ENCODE measurements at places on chromosomes 6 and 20.

DNA sequence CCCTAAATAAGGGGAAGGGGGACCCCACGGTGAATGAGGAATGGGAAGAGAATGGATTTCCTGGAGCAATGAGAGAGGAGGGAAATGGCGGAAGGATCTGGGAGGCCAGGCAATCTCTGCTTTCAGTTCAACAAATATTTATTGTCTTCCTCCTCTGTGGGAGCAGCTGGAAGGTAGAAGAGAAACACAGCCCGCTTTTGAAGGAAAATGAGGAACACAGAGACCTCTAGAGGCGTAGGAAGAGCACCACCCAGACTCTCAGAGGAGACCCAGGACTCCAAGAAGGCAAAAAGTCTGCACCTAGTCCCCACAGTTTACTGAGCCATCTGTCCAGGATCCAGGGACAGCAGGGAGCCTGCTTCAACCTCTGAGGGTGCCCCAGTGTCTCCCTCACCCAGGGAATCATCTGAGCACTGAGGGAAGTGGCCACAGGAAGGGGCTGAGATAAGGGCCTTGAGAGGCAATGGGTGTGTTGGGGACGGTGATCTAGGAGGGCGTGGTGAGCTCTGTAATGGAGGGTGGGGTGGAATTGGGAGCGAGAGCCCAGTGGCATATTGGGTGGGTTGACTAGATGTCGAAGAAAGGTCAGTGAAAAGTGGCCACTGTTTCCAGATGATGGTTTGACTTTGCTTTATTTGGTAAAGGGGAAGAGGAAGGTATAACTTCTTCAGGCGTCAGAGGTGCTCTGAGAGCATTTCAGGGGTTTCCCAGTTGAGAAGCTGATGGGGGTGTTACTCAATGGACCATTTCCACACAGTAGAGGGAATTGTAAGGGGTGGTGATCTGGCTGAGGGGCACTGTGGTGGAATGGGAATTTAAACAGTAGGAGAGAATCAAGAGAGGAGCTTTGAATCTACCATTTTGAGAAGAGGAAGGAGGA, 610 bp downstream of the PSORS1C1 start:
- DNase-seq, result no peak

DNA sequence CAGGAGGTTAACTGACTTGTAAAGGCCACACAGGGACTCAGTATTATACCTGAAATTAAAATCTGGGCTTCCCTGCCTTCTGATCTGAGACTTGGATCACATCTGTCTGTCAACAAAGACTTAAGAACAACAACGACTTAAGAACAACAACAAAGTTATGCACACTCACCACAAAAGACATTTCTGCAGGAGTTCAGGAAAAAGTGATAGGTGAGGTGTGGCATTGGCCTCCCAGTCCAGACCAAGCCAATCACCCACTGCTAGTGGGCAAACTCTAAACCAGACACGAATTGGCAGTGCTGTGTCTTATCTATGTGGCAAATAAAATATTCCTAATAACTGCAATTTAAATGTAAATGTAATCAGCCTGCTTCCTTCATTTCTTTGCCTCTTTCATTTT, 61.3 kb downstream of the PRDM1 start:
- DNase-seq, result no peak

DNA sequence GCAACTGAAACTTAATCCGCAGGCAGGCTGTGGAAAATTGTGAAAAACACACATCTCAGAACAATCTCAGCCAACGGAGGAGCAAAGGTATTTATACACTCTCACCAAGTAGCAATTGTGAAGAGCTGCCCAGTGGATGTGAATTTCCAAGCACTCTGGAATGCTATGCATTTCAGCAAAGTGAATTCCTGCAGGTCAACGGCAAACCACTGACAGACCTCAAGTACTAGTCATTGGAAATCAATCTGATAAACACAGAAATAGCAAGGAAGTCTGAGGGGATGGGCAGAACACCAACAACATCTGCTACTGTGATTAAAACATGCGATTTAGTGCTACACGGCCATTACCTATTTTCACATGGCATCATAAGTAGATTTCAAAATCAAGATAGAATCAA, 429.1 kb downstream of the HTR1B start:
- DNase-seq, result no peak

DNA sequence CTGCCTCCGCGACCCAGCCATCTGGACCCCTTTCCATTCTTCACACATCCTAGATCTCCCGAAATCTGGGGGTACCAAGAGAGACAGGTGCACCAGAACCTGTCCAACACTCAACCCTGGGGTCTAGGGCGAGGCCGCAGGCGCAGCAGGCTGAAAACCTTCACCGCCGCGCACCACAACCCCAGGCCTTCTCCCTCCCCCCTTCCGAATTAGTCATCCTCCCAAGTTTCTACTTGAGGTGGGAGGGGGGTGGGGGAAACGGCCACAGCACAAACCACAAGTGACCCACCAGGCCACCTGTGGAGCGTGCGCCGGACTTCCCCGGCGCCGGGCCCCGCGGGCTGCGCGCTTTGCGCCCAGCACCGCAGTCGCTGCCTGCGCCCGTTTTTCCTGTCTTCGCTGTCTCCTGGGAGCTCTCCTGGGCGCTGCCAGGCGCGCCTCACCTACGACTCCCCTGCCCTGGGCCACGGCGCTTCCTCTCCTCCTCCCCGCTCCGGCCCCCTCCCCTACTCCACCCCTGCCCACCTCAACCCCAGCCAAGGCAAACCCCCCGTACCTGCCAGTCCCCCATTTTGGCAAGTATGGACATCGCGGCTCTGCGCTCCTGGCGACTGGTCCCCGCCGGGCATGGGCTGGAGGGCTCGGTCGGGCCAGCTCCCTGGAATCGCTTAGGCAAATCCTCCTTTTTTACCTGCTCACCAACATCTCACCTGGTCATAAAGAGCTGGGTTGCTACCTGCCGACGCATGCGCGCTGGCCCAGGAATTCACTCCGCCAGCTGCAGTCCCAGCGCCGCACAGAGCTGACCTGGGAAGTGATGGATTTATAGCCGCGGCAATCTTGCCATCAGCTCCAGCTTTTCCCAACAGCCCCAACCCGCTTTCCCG, 4.2 kb upstream of the TFAP2A start:
- no peak for DNase-seq

GRCh38 chr6:158897236-158897635, 78.1 kb upstream of the EZR start:
- DNase-seq, result no peak

GRCh38 chr6:165635965-165636364, 27.1 kb downstream of the PDE10A start:
- DNase-seq, result no peak

- no peak for DNase-seq
Observed at GRCh38 chr20:38066969-38067716, 33.6 kb downstream of the RPRD1B start.

GRCh38 chr6:34457382-34457741, 8.5 kb upstream of the PACSIN1 start:
- DNase-seq, result no peak

- no peak for DNase-seq
Observed at GRCh38 chr6:109449064-109449794, 6.3 kb downstream of the MICAL1 start.

GRCh38 chr20:59923514-59923913, 9.9 kb downstream of the SYCP2 start:
- no peak for DNase-seq

- DNase-seq, result no peak
Observed at GRCh38 chr6:63573899-63574553, 1.7 kb downstream of the LOC128125822 start.

GRCh38 chr6:144758602-144759001, 473.5 kb downstream of the UTRN start:
- DNase-seq, result no peak

DNA sequence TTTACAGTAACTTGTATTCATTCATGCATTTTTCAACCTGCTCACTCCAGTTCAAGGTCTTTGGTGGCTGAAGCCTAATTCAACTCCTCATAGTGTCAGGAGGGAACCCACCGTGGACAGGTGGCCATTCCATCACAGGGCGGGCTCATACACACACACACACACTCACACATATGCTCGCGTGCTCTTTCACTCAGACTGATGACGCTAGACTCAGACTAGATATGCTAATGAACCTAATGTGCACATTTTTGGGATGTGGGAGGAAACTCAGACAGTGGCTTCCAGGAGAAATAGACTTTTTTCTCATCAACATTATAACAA, 56.7 kb downstream of the TRIM27 start:
- DNase-seq, result no peak

DNA sequence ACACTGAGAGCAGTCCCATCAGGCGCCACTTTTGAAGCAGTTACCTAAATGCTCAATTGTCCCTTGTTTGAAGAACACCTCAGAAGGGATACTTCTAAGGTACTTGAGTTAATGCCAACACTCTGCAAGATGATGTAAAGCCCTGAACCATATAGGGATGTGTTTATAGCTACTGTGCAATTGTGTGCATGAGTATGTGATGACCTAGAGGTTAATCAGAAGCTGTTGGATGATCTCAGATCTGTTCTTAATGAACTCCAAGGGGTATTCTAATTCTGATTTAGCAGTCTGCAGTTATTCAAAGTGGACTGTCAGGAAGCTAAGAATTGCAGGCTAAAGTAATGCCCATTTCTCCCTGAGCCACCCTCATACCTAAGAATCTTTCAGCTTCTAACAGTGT, 158.3 kb downstream of the TMEM242 start:
- DNase-seq, result no peak

- no peak for DNase-seq
Observed at GRCh38 chr6:18795726-18796125, 408.6 kb downstream of the RNF144B start.

DNA sequence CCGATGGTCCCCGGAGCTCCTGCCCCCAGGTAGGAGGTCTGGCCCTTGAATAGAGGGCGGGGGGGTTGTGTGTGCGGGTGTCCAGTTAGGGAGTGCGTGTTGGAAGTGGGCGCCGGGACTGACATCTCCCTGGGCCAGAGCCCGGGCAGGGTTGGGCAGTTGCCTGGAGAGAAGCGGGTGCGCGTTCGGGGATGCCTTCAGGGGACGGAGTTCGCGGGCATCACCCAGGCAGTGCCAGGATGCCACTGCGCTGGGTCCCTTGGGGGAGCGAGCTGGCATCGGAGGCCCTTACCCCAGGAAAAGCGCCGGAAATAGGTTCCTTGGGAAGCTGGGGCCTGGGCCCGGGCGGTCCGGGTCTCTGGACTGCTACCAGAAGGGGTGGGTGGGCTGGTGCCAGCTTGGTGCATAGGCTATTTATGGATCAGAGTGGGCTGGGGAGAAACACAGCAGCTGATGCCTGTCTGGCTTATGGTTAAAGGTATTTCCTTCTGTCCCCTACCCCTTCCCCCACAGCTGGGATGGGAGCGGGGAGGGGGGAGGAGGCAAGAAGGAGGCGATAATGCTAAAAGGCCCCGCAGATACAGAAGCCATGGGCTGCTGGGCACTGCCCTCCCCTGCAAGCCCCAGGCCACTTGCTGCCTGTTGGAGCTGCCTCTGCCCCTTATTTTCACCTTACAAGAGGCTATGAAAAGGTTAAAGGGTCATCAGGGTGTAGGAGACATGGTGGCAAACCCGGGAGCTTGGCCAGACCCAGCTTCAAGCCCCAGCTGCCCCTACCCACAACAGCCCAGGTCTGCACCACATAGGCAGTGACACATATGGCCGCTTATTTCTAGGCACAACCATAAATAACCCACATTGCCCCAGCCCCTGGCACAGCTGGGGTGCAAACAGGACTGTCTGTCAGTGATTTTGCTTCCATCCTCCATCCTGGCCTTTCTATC, 638 bp downstream of the PACSIN1 start:
- DNase-seq, result no peak

DNA sequence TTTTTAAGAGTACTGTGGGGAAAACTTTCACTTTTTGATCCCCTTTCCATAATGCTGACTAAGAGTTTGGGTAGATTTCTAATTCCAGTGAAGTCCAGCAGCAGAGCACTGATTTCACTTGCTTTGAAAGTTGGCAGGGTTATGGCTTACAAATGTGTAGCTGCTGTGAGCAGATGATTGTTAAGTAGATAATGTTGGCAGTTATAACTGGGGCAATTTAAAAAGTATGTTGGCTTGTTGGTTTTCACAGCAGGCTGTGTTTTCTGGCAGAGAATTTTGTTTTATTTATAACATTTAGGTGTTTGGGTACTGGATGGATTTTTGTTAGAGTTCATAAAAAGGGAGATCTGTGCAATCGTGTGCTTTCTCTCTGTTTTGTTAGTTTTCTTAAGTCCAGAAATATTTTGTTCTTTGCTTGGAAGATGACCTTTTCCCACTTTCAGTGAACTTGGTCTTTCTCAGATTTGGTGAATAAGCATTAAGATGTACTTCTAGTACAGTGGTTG, 31.4 kb downstream of the AFDN start:
- no peak for DNase-seq

DNA sequence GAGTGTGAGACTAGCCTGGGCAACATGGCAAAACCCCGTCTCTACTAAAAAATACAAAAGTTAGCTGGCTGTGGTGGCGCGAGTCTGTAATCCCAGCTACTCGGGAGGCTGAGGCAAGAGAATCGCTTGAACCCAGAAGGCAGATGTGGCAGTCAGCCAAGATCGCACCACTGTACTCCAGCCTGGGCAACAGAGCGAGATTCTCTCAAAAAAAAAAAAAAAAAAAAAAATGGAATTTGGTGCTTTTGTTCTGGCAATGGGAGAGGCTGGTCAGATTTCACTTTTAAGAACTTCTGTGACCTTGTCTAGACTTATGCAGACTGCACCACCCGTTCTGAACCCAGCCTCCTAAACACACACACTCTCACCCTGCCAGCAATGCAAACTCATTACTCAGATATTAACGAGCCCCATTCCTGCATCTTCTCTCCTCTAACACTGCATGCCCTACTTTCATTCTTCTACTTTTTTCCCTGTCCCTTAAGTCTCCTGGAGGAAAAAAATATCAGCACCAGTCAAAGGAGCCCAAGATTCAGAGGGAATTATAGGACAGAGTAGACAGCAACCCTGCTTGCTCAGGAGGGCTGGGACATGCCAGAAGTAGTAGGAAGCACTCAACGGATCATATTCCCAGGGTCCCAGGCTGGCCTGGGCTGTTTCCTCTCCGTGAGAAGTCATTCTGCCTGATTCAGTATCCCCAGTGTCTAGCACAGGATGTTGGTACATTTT, 4.4 kb downstream of the MOCS1 start:
- DNase-seq, result no peak

DNA sequence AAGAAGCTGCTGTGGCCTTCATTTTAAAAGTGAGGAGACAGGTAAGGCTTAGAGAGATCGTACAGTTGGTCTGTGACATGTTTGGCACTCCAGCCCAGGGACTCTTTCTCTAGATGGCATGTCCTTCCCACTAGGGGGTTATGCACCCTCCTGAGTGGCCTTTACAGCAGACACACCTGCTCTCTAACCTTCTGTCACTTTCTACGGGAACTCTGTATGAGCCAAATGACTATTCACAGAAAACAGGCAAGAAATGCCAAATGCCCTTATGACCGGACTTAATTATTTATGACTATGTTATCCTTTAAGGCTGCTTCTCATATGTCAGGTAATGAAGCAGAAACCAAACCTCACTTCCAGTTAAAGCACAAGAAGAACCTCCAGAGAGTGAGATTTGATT, 91.2 kb downstream of the MAP3K5 start:
- DNase-seq, result no peak

DNA sequence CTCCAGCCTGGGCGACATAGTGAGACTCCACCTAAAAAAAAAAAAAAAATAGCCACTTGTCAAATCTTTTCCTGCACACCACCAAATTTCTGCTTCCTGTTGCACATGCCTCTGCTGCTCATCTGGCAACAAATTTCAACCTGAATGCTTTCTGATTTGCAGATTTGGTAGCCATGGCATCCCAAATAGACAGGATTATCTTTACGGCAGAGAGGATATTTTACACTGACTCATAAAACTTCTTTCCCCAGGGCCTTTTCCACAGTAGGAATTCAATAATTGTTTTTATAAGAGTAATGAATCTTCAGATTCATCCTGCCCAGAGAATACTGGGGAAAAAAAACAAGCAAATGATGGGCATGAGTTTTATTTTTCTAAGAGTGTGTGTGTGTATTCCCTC, 264.6 kb downstream of the FRK start:
- no peak for DNase-seq

- no peak for DNase-seq
Observed at GRCh38 chr20:33673410-33674293, 576 bp downstream of the NECAB3 start.
